Stimulated activated CD8-positive, alpha-beta memory T cell treated with anti-CD3 and anti-CD28 coated beads, Interleukin-2, amount 100 ng/mL, for 1 hour (primary cell): ENCODE measurements at places on chromosomes 2 and 18.

DNA sequence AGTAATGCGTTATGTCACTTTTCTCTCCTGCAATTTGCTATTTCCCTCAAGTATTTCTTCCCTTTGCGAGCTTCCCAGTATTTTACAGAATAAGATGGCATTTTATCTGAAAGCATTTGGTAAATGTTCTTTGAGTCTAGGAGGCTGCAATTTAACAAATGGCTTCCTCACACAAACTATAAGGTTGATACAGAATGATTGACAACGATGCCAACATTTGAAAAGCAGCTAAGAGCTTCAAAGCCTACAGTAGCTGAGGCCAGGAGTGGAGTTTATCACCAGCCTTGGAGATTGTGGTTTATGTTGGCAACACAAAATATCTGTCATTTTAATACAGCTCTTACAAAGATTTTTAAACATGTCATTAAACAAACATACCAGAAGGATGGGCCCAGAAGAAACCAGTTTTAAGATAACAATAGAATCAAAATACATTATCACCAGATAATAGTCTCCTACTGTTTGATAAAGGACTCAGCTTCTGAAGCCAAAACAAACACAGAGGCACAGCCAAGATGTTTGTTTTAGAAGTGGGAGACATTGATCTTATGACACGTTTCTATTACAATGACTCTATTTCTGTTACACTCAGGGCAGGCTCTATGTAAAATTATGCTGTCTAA, 711.4 kb upstream of the ACVR2A start:
- no peak for DNase-seq

- DNase-seq = no peak
These were observed 27.7 kb downstream of the KLHL29 start for GRCh38 chr2:23412556-23413155.

DNA sequence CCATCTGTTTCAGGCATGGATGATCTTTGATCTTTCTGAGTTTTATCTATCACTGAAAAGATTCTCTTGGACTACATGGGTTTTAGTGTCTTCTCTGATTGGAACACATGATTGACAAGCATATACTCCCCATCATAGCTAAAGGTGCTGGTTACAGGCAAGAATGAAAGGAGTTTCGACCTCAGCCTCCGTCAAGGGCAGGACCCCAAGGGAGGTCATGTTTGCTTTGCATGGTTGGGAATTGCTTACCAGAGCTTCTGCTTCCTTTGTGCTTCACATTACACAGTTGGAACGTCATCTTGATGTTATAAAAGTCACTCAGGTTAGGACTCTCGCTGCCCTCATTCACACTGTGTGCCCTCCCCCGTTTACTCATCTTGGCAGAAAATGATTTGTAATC, 287.7 kb downstream of the PIK3C3 start:
- no peak for DNase-seq

DNA sequence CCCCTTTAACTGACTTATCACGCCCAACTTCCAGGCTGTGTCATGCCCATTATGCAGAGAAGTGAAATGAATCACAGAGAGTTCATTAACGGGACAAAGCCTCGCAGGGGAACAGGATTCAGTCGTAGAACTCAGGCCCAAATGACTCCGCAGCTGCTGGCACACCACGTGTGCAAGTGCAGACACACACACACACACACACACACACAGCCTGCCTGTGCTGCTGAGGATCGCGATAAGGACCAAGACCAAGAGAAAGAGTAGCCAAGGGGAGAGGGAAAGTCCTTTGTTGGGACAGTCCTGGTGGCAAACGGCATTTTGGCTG, 90.0 kb upstream of the TAF1B start:
- no peak for DNase-seq

DNA sequence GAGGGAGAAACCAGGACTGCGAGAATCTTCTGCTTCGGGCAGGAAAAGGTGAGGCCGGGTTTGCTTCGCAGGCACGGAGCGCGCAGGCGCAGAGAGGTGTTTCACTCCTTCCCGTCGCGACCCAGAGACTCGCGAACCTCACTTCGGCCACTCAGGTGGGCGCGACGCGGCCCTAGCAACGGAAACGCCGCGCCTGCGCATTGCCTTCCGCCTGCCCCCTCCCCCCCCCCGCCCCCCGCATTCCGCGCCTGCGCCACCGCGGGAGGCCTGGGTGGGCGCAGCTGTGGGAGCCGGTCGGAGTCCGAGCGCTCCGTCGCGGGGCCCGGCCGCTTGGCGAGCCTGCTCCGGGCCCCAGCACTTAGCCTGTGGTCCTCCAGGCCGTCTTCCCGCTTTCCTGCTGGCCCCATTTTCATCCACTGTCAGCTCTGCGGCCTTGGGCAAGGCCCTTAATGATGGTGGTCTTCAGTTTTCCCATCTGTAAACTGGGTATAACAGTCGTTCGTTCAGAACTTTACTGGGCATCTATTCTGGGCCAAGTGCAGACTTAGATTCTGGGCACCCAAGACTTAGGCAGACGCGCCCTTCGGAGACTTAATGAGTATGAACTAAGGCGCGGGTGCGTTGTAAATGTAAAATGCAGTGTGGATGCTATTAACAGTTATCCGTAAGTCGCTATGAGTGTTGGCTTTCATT, 62.1 kb upstream of the ACKR3 start:
- DNase-seq = peak; percentile 26

DNA sequence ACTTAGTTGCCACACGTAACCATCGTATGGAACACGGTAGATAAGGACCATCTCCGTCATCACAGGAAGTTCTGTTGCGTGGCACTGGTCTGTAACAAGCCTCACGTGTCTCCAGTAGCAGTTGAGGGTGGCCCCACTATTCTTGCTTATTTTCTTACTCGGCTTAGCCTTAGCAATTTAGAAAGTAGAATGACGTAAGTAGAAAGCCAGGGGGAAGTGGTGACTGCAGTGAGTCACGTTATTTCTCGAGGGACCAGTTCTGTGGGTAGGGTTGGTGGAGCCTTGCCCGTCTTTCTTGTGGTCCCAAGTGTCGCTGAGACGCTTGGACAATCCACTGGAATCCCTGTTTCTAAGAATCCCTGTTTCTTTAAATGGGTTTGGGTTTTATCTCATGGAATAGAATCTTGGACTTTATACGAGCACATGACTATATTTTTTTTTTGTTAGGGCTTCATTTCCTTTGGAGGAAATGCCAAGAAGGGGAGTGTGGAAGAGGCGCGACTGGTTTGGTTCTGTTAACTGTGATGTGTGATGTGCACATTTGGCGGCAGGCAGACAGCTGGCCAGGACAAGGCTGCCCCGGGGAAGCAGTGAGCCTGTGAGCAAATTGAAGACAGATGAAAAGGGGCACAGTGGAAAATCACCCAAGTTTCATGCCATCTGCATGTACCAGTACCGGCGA, 96.2 kb downstream of the CABLES1 start:
- peak; percentile 48 for DNase-seq

- DNase-seq = no peak
These were observed 76.2 kb downstream of the TGFA start for GRCh38 chr2:70477441-70477844.

GRCh38 chr18:3624935-3625741, 175.2 kb downstream of the TGIF1 start:
- DNase-seq = peak; percentile 16

- DNase-seq = no peak
These were observed 10.7 kb upstream of the FAM136A start for GRCh38 chr2:70312560-70312959.

DNA sequence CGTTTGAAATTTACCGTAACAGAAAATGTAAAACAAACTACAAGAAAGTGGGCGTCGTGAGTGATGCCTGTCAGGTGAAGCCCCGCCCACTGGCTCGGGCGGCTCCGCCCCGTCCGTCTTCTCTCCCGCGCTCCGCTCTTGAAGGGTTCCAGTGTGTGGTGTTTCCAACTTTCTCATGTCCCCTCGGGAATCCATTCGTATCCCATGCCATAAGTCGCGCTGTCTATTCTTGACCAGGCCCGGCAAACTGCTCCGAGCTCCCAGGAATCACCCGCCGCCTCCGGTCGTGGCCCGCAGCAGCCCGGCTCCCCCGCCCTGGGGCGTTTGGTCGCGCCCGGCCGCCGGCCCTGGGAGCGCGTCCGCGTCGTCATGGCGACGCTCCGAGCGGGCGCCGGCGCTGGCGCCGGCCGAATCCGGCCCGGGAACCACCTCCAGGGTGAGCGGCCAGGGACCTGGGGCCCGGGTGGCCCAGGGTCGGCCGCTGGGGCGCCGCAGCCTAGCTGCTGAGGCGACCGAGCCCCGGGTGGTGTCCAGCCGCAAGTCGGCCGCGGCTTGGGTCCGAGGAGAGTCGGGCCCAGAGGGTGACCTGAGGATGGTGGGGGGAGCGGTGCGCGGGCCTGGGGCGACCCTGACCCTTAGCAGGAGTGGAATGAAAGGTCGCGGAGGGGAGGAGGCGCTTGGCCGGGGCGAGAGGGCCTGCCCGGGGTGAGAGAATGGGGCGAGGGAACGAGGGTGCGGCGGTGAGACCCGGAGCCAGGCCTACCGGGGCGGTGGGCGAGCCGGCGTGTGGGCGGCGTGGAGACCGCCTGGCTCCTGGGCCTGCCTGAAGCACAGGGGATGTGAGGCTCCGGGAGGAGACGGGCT, at the start of gene CFAP221:
Gene CFAP221 (plus strand): TSS at position 375 of the 864 bp plus-strand sequence. CDS start 1,683 bp downstream, outside the sequence.
- no peak for DNase-seq

GRCh38 chr2:119478188-119478977, 45.9 kb downstream of the SCTR start:
- no peak for DNase-seq

- no peak for DNase-seq
These were observed 50.4 kb downstream of the CCDC93 start for GRCh38 chr2:117963446-117963845.

DNA sequence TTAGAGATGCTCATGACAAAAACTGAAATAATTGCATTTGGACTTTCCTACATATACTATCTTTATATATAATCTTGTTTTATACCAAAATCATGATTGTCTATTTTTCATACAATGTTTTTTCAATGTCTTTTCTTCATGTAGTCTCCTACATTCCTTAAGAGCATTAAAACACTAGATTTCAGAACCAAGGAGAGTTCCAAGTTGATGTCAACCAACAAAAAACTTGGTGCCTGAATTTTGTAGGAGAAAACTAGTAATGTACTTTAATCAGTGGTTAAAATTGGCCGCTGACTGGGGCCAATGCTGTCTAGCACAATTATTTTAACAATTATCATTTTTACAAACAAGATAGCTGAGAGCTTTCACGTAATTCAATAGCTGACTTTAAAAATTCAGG, 678.8 kb downstream of the DCC start:
- DNase-seq = no peak

DNA sequence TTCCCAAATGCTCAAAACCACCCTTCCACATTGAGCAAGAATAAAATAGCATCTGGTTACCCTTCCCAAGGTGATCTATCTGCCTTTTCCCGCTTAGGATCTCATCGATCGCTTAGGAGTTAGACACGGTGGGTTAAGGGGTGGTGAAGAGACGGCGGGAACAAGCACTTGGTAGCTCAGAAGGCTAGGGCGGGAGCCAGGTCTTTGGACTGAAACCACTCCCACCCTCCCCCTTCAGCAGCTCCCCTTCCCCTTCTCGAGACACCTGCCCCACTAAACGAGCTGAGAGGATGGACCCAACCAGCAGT, 513 bp downstream of the THOC1 start:
- DNase-seq = no peak

DNA sequence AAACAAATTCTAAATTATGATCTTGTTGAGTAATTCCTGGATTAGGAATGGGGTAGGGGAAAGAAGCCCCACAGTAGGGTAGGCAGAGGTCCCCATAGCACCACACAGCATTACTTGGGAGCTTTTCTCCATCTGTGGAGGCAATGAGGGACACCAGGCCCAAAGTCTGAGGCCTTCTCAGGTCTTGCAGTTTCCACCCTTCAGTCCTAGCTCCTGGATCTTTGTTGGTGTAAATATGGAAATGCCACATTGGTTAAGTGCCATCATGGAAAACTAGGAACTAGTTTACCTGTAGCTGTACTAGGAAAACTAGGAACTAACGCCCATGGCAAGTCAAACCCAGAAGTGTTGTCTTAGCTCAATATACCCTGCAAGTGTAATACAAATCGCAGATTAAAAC, 113.3 kb upstream of the DAPL1 start:
- DNase-seq = no peak

DNA sequence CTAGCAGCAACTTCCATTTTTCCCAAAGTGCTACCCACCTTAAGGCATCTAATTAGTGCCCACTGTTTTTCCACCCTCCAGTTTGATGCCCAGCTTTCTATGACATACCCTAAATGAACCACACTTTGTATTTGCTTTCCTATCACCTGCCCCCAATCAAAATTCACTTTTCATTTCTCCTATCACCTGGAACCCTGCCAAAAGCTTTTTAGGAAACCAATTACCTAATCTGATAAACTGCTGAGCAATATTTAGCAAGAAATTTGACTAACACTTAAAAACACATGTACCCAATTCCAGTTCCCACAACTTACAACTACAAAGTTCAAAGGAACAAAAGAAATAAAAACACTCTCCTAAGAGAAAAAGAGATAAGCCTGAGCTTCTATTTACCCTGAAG, 71.7 kb downstream of the IKZF2 start:
- DNase-seq = no peak

GRCh38 chr2:206164261-206164862, 4.7 kb downstream of the EEF1B2 start:
- no peak for DNase-seq

DNA sequence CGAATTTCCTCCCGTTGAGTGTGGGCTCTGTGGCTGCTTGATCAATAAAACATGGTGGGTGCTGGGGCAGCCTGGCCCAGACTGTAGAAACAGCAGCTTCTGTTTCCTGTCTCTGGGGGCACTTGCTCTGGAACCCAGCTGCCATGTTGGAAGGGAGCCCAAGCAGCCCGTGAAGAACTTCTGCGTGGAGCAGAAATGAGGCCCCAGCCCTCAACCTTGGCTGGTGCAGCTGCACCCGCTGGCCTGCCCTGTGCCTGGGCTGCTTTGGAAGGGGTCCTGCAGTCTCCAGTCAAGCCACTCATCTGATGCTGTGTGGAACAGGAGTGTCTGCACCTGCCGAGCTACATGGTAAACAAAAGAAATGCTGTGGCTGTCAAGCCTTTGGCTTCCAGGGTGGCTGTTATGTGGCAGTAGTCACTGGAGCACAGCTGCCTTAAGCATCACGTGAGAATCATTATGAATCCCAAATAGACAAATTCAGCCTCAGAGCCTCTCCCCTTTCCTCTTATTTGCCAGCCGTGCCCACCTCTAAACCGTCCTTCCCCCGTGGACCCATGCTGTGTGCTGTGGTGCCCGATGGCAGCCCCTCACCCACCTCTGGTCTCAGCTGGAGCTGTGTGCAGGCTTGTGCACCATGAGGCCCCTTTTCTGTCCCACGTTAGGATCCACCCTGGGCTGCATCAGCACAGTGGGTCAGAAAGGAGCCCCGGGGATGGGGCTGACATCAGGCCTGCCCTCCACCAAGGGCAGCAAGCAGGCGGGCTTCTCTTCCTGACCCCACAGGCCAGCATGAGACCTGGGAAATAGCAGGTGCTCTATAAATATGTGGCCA, 134.0 kb upstream of the HDAC4 start:
- no peak for DNase-seq

GRCh38 chr2:176496761-176497160, 227.5 kb downstream of the MTX2 start:
- no peak for DNase-seq

- no peak for DNase-seq
These were observed 61.6 kb downstream of the AAK1 start for GRCh38 chr2:69581774-69582581.

GRCh38 chr2:192887337-192887736, 692.6 kb upstream of the TMEFF2 start:
- DNase-seq = no peak
